Right cardiac atrium (tissue), 5 donors: ENCODE measurements at places on chromosomes 7 and 10. TPM values are rescaled to one million over a fixed set of nuclear protein-coding genes. Genes with fewer than 3 reads are reported as not detected.

The TMEM213 gene
- total RNA-seq: not detected

The OR2A42 gene
- total RNA-seq: not detected

GRCh38 chr10:83458611-83459010 lies 680.7 kb upstream of the GHITM start:
- no peak for DNase-seq

DNA sequence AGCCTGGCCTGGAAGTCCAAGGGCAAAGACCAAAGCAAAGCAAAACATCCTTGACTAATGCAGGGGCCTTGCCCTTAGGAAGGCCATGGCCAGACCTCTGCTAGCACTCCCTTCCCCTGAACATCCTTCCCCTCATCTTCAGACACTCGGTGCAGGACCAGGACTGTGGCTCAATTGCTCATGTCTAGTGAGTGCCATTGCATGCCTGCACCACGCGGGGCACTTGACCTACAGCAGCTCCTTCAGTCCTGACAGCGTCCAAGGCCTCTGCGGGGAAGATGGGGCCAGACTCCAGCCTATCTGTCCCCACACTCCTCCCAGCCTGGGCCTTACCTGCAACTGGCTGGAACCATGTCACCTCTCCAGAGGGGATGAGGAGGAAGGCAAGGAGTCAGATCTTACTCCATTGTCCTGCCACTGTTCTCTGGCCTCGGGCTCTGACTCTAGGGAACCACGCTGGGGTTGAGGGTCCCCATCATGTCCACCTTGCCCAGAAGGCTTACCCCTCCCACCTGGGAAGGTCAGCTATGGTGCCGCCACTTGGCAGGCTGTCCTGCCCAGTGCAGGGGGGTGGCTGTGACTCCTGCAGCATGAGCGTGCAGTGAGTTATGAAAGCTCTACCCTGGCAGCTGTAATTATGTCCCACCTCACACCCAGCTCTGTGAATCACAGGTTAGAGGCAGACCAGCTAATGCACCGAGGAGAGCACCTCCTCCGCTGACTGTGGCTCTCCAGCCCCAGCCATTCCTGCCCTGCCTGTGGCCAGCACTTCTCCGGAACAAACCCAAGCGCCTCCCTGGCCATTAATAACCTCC lies 16.1 kb downstream of the DRGX start:
- no peak for DNase-seq

GRCh38 chr10:15426558-15426957 lies 55.5 kb upstream of the FAM171A1 start:
- DNase-seq: no peak

DNA sequence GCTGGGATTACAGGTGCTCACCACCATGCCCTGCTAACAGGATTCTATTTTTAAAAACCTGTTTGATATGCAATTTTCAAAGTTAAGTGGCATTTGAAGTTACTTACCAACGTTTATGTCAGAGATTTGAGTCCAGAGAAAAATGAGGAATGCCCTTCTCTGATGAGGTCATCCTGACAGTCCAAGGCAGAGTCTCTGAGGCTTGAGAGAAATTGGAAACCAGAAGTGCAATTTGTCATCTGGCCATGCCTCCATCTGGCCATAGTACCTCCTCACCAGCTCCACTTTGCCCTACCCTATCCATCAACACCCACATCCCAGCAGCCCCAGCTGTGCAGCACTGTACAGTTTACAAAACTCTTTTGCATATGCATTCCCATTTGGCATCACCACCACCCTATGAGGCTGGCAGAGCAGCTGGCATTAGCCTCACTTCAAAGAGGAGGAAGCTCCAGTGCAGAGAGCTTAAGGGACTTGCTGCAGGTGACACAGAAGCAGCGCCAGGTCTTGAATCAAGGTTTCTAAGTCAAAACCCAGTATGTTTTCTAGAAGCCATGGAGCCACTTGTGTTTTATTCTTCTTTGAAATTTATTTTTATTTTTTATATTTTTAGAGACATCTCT lies 54.5 kb upstream of the PDZD8 start:
- DNase-seq: no peak

The ABCB1 gene
- total RNA-seq: 0.62 TPM

DNA sequence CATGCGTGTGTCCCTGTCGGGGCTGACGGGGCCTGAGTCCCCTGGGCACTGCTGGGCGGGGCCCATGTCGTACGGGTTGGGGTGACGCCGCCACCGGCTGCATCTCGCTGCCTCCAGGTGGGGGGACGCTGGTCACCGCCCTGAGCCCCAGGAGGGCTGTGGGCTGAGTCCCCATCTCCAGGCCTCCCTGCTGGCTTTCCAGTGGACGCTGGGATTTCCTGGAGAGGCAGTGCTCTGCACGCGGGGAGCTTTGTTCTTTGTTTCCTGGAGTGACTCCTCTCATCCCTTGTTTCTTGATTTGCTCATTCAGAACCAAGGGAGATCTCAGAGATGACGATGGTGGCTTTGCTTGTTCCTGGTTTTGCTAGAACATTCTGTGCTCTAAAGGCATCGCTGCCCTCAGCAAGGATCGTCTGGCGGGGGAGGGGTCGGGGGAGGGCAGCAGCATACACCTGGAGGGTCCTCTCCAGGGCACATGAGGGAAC lies 21.0 kb downstream of the PWWP2B start:
- DNase-seq: no peak
